Activated naive CD4-positive, alpha-beta T cell treated with anti-CD3 and anti-CD28 coated beads, Interleukin-2, amount 50 U/mL, for 72 hours (primary cell): ENCODE measurements at places on chromosomes 1 and 21. TPM values are rescaled to one million over a fixed set of nuclear protein-coding genes. Genes with fewer than 3 reads are reported as not detected.

MEAF6 gene
- total RNA-seq = 66.8 TPM

C1QA gene
- total RNA-seq = not detected

KCNE2 gene
- total RNA-seq = not detected

PYHIN1 gene
- 6.7 TPM for total RNA-seq

SLC44A3 gene
- total RNA-seq = not detected

DNA sequence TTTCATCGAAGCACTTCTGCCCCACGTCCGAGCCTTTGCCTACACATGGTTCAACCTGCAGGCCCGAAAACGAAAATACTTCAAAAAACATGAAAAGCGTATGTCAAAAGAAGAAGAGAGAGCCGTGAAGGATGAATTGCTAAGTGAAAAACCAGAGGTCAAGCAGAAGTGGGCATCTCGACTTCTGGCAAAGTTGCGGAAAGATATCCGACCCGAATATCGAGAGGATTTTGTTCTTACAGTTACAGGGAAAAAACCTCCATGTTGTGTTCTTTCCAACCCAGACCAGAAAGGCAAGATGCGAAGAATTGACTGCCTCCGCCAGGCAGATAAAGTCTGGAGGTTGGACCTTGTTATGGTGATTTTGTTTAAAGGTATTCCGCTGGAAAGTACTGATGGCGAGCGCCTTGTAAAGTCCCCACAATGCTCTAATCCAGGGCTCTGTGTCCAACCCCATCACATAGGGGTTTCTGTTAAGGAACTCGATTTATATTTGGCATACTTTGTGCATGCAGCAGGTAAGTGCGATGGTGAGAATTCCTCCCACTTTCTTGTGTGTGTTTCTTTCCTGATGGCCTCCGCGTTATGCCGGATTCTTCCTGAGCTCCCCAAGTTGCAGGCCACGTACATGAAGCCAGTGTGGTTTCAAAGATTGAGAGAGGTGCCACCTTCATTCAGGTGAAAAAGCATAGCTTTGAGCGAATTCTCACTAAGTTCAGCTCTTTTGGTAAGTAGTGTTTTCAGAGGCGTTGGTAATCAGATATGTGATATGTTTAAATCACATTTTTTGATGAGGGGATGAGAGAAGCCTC, 6.0 kb downstream of the NFIA start:
- DNase-seq = no peak

- peak; percentile 57 for DNase-seq
Observed at GRCh38 chr1:70685300-70686286, 274.5 kb downstream of the CTH start.

DNA sequence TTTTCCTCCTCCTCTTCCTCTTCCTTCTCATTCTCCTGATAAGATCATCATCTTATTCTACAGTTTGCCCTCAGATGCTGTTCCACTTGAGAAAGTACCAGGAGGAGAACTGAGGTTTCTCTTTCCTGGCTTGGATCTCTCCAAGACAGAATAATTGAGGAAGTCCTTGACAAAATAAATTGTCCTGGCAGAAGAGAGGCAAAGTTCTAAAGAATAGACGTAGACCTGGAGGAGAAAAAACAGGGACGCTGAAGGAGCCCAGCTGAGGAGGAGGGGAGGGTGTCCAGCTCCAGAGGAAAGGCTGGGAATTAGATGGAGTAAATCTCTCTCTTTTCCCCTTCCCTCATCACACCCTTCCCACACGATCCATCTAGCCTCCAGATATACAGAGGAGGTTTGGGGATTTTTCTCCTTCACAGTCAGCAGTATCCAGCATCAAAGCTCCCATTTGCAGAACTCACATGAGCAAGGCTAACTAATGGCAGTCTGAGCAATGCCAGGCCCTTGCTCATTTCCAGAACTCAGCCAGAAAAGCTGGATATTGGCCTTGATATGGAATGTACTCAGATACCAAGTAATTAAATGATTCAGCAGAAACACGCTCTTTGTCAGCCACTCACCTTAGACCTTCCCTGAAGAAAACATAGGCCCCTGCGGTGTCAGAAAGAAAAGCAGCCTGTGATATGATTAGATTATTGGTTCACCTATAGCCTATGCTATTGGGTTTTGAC, 5.1 kb upstream of the GNG12 start:
- no peak for DNase-seq

- DNase-seq = no peak
Observed at GRCh38 chr1:234776876-234777855, 167.2 kb upstream of the IRF2BP2 start.
